ENCODE measurements at places on chromosomes 3 and 15.
A peak's percentile ranks its signal among the peaks of the same experiment; 100 is the strongest.

DNA sequence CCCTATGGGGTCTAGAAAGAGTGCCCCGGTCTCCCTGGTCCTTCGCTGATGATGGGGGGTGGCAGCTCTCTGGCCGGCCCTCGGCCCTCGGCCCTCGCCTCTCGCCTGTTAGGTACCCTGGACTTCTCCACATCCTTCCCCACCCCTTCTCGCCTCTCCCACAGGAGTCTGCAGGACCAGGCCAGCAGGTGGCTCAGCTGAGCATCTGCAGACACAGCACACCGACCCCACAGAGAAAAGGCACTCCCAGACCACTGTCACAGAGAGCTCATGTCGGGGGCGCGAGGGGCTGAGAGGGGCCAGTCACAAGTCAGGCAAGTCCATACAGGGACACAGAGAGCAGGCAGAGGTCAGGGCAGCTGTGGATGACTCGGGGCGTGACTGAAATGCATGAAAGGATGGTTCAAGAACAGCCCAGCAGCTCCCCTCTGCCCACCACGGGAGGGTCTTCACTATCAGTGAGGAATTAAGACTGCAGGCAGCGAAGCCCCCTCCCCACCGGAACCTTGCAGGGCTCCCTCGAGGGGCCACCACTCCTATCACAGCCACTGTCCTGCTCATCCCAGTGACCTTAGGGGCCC is 181.7 kb upstream of the NSMCE3 start:
- DNase-seq, result no peak

DNA sequence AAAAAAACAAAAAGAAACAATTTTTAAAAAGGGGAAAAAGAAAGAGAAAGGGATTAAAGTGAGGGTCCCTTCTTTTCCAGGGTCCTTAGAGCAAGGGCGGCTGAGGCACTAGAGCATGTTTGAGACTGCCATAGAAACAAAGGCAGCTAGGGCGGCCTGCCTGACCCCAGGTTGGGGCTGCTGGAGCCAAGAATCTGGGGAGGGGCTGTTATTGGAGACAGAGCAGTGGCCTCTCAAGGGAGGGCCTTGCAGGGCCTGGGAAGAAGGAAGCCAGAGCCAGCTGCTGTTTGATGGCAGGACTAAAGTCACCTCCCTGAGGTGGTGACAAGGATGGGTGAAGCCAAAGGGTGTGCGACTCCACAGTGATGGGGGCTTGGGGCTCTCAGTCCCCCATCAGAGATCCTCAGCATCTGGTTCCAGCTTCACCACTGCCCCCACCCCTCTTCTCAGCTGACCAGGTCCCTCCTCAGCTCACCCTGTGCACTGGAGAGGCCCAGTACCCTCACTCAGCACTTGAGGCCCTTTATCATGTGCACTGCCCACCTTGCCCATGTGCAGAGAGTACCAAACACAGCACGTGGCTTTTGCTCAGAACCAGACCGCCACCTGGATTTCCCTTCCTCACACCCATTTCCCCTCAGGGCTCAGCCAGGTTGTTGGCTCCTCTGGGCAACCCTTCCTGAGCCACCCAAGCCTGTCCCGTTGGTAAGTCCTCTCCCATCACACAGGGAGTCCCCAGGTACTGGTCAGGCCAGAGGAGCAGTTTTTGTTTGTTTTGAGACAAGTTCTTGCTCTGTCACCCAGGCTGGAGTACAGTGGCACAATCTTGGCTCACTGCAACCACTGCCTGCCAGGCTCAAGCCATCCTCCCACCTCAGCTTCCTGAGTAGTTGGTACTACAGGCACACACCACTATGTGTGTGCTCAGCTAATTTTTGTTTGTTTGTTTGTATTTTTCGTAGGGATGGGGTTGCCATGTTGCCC is 1.7 kb downstream of the TMEM89 start:
- DNase-seq, result no peak

DNA sequence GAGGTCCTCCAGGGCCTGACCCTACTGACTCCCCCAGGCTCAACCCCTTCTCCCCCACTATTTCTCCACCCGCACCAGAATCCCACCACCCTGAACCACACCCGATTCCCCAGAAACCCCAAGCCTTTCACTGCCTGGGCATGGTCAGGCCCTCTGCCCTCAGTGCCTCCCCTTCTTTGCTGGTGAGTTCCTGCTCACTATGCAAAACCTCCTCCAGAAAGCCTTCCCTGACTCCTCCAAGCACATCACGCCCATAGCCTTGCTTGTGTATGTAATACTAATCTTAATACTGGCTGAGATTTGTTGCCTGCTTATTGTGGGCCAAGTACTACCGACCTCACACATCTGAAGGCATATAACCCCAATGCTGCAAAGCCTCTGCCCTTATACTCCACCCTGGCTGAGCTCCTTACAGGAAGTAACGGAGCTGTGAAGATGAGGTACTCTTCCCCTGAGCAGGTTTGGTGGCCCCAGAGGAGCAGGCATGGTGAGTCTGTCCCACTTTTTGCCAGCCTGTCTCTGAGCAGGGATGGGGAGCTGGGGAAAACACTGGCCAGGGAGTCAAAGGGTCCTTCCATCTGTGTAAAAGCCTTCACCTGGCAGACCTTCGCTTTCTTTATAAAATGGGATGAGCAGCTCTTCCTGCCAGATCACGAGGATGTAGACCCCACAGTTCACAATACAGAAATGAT is 9.5 kb downstream of the RAB6B start:
- no peak for DNase-seq

DNA sequence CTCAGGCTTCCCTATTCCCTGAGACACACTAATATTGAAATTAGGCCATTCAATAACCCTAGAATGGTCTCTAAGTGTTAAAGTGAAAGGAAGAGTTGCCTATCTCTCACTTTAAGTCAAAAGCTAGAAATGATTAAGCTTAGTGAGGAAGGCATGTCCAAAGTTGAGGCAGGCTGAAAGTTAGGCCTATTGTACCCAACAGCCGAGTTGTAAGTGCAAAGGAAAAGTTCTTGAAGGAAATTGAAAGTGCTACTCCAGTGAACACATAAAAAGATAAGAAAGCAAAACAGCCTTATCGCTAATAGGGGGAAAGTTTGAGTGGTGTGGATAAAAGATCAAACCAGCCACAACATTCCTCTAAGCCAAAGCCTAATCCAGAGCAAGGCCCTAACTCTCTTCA is 117.9 kb upstream of the SPATA12 start:
- peak; percentile 36 for DNase-seq

DNA sequence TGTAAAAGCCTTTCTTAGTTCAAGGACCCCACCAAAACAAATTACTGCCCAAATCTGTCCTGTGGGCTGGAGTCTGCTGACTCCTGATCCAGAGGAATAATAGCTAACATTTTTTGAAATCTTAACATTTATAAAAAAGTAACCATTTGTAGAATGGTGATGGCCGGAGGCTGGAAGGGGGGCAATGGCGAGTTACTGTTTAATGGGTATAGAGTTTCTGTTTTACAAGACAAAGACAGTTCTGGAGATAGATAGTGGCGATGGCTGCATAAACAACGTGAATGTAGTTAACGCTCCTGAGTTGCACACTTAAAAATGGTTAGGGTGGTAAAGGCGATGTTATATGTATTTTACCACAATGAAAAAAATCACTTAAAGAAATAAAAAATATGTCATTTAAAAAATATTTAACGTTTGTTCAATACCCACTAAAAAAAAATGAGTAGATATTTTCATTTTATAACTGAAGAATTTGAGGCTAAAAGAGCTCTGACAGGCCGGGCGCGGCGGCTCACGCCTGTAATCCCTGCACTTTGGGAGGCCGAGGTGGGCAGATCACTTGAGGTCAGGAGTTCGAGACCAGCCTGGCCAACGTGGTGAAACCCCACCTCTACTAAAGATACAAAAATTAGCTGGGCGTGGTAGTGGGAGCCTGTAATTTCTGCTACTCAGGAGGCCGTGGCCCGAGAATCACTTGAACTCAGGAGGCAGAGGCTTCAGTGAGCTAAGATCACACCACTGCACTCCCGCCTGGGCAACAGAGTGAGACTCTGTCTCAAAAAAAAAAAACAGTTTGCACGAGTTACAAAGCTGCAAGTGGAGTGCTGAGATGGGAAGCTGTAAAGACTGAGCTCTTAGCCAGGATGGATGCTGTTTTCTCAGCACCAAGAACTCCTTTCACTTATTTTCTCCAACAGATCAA is 37.6 kb downstream of the IGF2BP2 start:
- DNase-seq, result no peak

DNA sequence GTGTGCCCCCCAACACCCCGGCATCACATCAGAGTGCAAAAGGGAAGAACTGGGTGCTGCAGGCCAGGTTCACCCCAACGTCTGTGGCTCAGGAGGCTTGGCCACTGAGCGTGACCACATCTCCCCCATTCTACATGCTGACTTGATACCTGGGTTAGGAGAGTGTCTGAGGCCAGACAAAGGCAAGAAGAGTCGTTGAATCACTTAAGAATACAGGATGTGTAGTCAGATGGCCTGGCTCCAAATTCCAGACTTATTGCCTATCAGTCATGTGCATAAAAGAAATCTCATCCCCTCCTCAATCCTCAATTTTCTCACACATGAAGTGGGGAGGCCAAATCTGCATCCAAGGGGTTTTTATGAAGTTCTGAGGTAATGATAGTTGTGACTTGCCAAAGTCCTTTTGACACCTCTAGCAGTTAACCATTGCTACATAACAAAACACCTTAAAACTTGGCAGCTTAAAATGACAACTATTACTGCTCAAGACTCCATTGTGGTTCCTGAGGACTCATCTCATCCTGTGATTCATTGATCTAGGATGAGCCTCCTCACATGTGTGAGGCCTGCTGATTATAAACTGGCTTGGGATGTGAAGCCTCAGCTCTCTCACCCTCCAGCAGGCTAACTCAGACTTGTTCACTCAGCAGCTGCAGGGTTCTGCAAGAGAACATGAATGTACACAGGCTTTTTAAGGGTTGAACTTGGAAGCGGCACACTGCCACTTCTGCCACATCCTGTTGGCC is 138.8 kb upstream of the TLE3 start:
- no peak for DNase-seq

DNA sequence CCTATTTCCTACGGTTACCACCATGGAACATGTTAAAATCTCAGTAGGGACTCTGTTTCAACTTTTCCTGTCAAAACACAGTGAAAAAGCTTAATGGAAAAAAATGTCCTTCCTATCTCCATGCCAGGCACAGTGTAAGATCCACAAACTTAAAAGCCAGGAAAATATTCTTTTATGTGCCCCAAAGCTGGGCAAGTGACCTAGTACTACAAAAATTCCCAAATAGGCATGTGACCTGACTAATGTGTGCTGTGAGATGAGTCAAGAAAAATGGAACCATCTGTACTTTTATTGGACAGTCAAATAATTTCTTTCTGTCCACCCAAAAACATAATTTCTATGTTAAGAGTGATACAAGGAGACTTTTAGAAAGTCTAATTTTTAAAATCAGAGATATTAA is 406.0 kb downstream of the ZBTB20 start:
- no peak for DNase-seq

- DNase-seq, result no peak
Measured at GRCh38 chr3:39476783-39477182, 9.3 kb downstream of the MOBP start.
